Cardiac muscle cell (in vitro differentiated cells and primary cell): ENCODE measurements at places on chromosomes 3 and 15. TPM values are rescaled to one million over a fixed set of nuclear protein-coding genes. Genes with fewer than 3 reads are reported as not detected.
A peak's percentile ranks its signal among the peaks of the same experiment; 100 is the strongest.

- no peaks in the 10 kb centered on the region for H3K27me3 ChIP-seq
- DNase-seq, result no peak
- H3K27ac ChIP-seq, result no peak overlapping the region
- no peaks in the 10 kb centered on the region for H3K36me3 ChIP-seq
- H3K4me3 ChIP-seq, result no peak overlapping the region
These were observed 292.9 kb downstream of the RORA start for GRCh38 chr15:60936186-60936585.

- no peaks in the 10 kb centered on the region for H3K36me3 ChIP-seq
- no peak for DNase-seq
- H3K4me3 ChIP-seq, result no peak overlapping the region
- no peak overlapping the region for H3K27ac ChIP-seq
- H3K4me1 ChIP-seq, result no peaks in the 10 kb centered on the region
- H3K27me3 ChIP-seq, result no peaks in the 10 kb centered on the region
These were observed 188.4 kb downstream of the ADAMTSL3 start for GRCh38 chr15:83842281-83842680.

DNA sequence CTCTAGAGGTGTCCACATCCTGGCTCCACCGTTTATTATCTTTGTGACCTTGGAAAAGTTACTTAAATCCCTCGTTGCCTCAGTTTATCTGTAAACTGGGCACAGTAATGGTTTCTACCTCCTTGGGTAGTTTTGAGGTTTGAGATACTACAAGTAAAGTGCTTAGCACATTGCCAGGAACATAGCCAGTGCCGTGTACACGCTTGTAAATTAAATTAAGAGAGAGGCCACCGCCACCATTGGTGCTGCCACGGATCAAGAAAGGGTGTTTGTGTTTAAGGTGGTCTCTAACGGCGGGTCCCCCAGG, 5.8 kb upstream of the WNT7A start:
- H3K27ac ChIP-seq, result no peak overlapping the region
- H3K36me3 ChIP-seq, result no peaks in the 10 kb centered on the region
- no peak overlapping the region for H3K4me3 ChIP-seq

- H3K4me3 ChIP-seq, result no peak overlapping the region
- DNase-seq, result no peak
- H3K27me3 ChIP-seq, result no peaks in the 10 kb centered on the region
- H3K4me1 ChIP-seq, result no peaks in the 10 kb centered on the region
These were observed 260.3 kb downstream of the ADAMTS17 start for GRCh38 chr15:100081454-100081853.

DNA sequence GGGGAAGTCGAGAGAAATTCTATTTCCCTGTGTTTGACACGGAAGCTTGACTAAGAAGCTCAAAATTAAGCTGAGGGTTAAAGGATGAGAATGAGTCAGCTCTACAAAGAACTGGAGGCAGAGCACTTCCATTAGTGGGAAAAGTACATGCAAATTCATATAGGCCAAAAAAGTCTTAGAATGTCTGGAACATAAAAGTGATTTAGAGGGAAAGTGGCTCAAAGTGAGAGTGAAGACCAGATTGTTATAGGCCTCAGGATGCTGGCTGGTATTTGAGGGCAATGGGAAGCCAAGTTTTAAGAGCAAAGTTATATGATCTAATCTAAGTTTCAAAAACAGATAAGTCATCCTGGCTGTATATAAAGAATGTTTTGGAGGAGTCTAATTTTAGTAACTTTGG, 857.3 kb downstream of the NAALADL2 start:
- H3K27me3 ChIP-seq, result no peaks in the 10 kb centered on the region
- H3K4me3 ChIP-seq, result no peak overlapping the region
- no peaks in the 10 kb centered on the region for H3K4me1 ChIP-seq
- H3K36me3 ChIP-seq, result no peaks in the 10 kb centered on the region

DNA sequence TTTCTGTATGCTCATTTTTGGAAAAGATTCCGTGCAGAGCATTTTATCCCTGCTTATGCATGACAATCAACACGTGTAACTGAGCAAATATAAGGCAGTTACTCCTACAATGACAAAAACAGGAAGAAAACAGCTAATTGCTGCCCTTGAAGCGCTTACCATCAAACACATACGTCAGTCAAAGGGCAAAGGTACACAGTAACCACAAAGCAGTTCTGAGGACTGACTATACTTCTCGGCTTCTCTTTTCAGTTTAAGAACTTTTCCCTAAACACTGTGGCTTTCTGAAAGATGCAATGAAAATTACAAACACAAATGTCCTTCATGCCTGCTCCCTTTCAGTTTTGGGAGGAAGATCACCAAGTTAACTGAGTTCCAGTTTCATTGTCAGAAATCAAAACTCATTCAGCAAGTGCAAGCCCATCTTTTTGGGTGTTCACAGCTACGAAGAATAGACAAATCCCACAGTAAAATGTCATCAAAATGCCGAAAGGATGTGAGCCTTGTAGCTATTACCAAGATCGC, 602.8 kb downstream of the FOXP1 start:
- no peak for DNase-seq
- H3K4me3 ChIP-seq, result no peak overlapping the region
- peak overlapping the region; percentile 51 for H3K27ac ChIP-seq

- no peaks in the 10 kb centered on the region for H3K4me1 ChIP-seq
- no peaks in the 10 kb centered on the region for H3K27me3 ChIP-seq
- H3K36me3 ChIP-seq, result no peaks in the 10 kb centered on the region
- no peak overlapping the region for H3K27ac ChIP-seq
- DNase-seq, result peak; percentile 4
- peak overlapping the region; percentile 62 for H3K4me3 ChIP-seq
These were observed 393 bp downstream of the ERICH6 start for GRCh38 chr3:150703299-150703755.

The SPPL2A gene
- total RNA-seq, result 122 and 198 TPM in 2 replicates

The SLC7A14 gene
- not detected in 2 replicates for total RNA-seq

The GOLGA6L10 gene
- total RNA-seq, result 0.12 and 0.28 TPM in 2 replicates

The PLS1 gene
- total RNA-seq, result 2.7 and 5.0 TPM in 2 replicates

The SPTBN5 gene
- total RNA-seq, result 2.1 and 3.0 TPM in 2 replicates
